Upper lobe of right lung (tissue), 1 donor: ENCODE measurements at places on chromosomes 4 and X. TPM values are rescaled to one million over a fixed set of nuclear protein-coding genes. Genes with fewer than 3 reads are reported as not detected.

- no peak for DNase-seq
Observed at GRCh38 chr4:13233755-13234154, 250.4 kb downstream of the RAB28 start.

DNA sequence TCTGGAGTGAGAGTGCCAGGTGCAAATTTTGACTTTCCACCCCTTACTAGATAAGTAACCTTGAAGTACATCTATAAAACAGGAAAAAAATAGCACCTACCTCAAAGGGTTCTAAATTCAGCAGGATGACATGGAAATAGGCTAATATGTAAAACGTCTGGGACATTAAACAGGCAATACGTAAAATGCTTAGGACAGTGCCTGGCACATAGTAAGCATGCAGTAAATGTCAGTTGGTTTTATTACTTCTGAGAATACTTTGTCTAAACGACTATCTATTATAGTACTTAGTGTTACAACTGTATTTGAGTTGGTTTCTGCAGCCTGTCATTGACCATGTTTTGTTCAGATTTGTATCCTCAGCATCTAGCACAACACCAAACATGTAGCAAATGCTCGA lies 70.8 kb downstream of the ARX start:
- no peak for DNase-seq

DNA sequence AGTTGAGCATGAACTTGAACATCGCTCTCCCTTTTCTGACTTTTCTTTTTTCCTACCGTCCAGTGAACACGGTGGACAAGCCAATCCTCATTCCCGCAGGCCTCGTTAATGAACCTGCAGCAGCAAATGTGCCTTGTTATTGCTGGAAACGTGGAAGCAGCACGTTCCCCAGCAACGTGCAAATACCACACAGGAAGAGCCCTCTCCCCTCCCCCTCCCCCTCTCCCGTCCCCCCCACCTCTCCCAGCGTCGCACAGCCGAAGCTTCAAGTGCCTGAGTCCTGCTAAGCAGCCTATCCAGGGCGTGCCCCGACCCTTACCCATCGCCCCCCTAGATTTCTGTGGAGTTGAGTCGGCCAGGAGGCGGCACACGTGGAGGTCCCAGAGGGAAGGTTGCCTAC lies 219.9 kb downstream of the BCOR start:
- DNase-seq: no peak

- DNase-seq: no peak
Observed at GRCh38 chr4:139299536-139299935, 1.8 kb upstream of the NAA15 start.

GRCh38 chrX:151396042-151396824 lies 773 bp upstream of the VMA21 start:
- DNase-seq: peak; percentile 64

Gene TREX2
- total RNA-seq: 1.2 TPM

DNA sequence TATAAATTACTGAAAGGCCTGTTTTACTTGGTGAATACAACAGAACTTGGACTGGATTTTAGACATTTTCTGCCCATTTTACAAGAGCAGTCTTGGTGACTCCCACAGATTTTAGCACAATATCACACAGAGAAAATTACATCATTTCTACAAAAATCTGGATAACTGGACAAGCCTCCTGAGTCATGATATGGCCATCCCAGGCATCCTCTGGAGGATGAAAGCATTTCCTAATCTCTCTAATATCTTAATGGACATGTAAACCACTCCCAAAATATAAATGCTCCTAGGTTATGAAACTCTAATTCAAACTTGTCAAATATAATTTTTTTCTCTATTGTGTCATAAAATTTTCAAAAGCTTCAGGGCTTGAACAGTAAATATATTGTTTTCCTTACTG lies 1170.8 kb upstream of the PCDH7 start:
- DNase-seq: no peak

GRCh38 chrX:10404436-10404835 lies 215.9 kb downstream of the MID1 start:
- DNase-seq: no peak

DNA sequence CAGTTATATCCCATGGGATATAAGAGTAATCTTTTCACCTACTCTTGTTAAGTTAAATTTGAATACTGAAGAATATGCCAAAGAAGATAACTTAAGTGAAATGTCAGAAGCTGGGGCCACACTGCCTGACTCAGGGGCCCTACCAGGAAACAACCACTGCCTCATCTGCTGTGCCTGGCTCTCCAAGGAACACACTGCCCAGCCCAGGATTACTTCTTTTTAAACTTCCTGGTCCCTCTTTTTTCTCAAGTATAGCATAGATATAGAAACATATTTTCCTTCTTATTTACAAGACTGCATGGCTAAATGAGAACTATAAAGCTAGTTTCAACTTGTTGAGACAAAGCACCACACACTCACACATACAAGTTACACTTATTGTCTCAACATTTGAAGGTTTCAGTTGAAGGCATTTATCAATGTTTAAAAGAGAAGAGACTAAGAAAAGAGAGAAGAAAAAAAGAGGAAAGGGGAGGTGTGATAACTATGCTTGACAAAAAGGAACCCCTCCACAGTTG lies 45.2 kb downstream of the MAML3 start:
- DNase-seq: no peak

Gene TNIP3
- total RNA-seq: 2.3 TPM

DNA sequence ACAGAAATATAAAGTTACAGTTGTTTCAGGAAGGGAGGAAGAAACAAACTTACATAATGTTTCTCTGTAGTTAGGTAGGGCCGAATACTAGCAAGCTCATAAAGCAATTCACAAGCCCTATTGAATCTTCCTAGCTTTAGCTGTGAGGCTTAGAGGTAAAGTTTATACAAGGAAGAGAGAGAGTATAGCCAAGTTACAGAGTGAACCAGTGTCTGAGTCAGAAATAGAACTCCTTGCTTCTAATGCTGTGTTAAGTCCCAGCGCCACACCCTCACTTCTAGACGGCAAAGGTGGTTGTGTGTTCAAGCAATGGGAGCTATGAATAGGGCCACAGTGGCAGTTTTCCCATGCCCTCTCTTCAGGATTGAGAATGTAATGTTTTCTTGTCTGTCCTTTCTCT lies 6.1 kb downstream of the LPAR4 start:
- no peak for DNase-seq

DNA sequence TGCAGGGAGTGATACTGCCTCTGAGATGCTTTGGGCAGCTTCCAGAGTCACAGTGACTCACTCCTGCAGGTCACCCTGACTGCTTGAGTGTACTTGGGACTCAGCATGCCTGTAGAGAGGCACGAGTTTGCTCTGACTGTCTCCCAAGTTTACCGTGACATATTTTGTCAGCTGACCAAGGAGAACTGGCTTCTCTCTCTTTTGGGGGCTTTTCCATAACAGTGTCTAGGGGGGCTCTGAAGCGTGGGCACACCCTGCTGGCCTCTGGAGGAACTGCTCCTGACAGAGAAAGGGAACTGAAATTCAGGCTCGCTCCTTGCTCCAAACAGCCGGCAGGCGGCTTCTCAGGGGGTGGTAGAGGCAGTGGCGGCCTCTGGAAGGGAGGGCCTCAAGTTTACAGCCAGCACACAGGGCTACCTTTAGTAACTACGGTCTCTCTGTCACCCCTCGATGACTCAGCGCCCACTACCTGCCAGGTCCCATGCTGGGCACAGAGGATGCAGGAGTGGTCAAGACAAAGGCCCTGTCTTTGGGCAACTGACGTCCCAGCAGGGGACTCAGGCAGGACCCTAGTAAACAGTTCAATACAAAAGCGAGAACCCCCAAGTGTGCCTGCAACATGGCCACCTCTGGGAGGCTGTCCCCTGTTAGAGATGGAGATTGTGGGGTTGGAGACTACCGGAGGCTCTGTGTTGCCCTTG lies 17.8 kb downstream of the ZNF185 start:
- no peak for DNase-seq

- DNase-seq: no peak
Observed at GRCh38 chr4:107966903-107967302, 22.8 kb upstream of the HADH start.

DNA sequence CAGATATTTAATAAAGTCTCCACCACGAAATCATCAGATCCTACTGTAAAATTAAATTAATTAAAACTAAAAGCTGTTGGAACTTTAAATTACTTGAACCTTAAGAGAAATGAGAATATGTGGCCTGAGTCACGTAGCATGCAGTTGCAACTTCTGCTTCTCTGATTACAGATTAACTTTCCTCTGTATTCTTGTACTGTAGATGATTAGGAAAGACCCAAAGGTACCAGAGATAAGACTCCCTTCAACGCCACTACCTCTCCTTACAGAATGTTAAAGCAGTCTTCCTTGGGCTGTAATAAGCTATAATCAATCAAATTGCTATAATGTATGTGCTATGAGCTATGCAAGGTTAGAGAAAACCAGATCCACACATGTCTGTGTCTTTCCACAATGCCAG lies 47.9 kb downstream of the FAM13A start:
- DNase-seq: no peak

Gene TRIM75
- total RNA-seq: not detected

Gene NKAP
- 7.8 TPM for total RNA-seq

GRCh38 chr4:2962614-2963174 lies 512 bp downstream of the NOP14 start:
- no peak for DNase-seq

- DNase-seq: no peak
Observed at GRCh38 chr4:140826701-140827027, 70.5 kb upstream of the TBC1D9 start.

Gene TLR1
- 26.4 TPM for total RNA-seq

Gene SLITRK4
- 0.58 TPM for total RNA-seq

DNA sequence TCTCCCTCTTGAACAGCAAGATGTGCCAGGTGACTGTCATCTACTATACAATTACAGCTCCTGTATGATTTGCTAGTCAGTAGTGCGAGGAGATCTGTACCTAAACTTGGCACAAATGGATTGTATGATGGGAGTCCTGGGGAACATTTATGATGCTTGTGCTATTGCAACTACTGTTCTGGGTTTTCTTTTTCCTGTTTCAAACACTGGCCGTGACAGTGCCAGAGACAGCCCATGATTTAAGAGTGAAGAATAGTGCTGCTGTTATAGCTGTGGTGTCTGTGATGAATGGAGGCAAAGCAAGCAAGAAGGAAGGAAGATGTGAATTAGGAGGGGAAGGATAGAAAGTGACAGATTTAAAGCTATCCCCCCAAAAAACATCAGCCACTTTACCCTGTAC lies 1868.9 kb downstream of the PCDH7 start:
- DNase-seq: no peak

- DNase-seq: no peak
Observed at GRCh38 chrX:121010218-121010617, 24.7 kb upstream of the CT47A1 start.

Gene TEX13B
- not detected for total RNA-seq

Gene PDK3
- total RNA-seq: 19.4 TPM

- DNase-seq: no peak
Observed at GRCh38 chr4:76898385-76898692, 395 bp upstream of the SOWAHB start.

DNA sequence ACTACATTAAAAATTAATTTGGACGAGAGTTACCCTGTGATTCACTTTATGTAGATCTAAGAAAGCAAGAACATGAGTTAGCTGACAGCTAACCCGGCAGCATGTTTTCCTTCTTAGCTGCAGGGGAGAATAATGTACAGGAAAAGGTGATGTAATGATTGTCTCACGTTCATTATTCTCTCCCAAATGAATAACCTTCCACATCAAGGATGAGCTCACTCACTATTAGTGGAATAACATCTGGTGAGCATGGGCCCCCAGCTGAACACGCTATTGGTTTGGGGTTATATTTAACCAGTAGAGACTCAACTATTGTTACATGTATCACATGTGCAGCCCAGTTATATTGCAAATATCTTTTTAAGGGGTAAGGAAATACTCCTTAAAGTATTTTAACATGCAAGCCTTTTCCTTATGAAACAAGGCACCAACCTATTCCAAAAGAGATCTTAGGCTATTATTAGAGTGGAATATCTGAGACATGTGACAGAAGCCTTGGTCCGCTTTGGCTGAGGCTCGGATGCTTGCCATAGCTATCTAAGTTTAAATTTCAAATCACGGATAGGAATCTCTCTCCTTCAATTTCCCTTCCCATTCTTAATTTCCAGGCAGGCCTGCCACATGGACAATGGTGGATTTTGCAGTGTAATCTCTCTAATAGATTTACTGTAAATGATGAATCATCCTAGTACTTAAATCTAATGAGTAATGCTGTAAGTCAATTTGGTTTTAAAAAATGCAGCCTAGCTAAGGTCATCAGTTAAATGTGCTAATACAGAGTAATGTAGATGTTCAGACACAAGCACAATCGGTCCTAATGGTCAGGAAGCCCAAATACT lies 99.0 kb upstream of the OTUD4 start:
- no peak for DNase-seq

DNA sequence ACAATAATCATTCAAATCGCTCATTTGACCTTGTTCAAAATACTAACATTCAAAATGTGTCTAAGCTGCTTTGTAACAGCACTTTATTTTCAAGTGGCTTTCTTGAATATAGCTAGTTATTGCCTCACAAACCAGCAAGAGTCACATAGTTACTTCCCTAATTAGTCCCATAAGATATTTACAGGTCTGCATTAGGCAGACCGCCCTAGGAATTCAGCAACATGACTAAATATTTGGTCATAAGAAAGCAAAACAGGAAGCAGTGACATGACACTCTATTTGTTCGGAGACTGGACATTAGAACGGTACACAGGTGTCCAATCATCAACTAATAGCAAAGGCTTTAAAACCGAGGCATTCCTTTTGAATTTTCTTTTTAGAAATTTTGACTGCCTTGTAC lies 262.0 kb downstream of the COL25A1 start:
- DNase-seq: no peak
